ENCODE measurements at places on chromosomes 16 and 17. TPM values are rescaled to one million over a fixed set of nuclear protein-coding genes. Genes with fewer than 3 reads are reported as not detected.

DNA sequence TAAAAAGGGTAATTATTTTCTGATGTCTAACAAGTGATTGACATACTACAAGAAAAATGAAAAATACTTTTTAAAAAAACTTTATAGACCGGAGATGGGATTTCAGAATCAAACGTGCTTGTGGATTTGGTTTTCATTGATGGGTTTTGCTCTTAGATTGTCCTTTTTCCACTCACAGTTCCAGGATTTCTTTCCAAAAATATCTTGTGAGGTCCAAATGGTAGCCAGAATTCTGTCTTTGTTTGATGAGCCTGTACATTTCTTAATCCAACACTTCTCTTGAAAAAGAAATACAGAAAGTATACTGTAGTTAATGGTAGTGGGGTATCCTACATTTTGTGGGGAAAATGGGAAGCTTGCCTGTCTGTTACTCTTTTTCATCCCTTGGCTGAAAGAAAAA, 329.3 kb downstream of the KCNJ2 start:
- no peak for DNase-seq
- no peaks in the 10 kb centered on the region for H3K4me1 ChIP-seq
- no peaks in the 10 kb centered on the region for H3K36me3 ChIP-seq
- H3K27ac ChIP-seq = no peak overlapping the region
- H3K4me3 ChIP-seq = no peak overlapping the region
- no peaks in the 10 kb centered on the region for H3K27me3 ChIP-seq

- H3K27me3 ChIP-seq = no peaks in the 10 kb centered on the region
- H3K4me1 ChIP-seq = no peaks in the 10 kb centered on the region
- no peaks in the 10 kb centered on the region for H3K36me3 ChIP-seq
- H3K4me3 ChIP-seq = no peak overlapping the region
- no peak for DNase-seq
- H3K27ac ChIP-seq = no peak overlapping the region
These were observed 33.2 kb upstream of the USP7 start for GRCh38 chr16:8996891-8997290.

DNA sequence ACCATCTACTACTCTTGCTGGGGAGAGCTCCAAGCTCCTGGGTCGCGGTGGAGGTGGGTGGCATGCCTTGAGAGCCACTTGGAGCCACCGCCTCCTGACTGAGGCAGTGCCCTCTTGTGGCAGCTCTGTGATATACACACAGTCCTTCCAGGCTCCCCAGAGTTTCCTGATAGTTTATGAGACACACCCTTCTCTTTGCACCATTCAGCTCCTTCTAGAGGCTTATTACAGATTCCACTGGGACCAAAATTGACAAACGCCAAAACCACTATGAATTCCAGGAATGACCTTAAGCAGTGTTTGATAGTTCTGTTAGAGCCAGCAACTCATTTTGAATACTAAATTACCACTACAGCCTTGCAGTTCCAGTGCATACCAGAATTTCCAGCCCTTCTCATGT, 170.1 kb upstream of the CDH13 start:
- DNase-seq = no peak
- H3K27ac ChIP-seq = no peak overlapping the region
- no peaks in the 10 kb centered on the region for H3K36me3 ChIP-seq
- H3K4me1 ChIP-seq = no peaks in the 10 kb centered on the region
- H3K4me3 ChIP-seq = no peak overlapping the region
- no peaks in the 10 kb centered on the region for H3K27me3 ChIP-seq

CSH1 gene
- total RNA-seq = not detected

GALR2 gene
- total RNA-seq = 3.1 TPM

NAA60 gene
- total RNA-seq = 33.9 TPM

Measured in CD8-positive, alpha-beta memory T cell (primary cell).